ENCODE measurements at places on chromosomes 7 and 10. TPM values are rescaled to one million over a fixed set of nuclear protein-coding genes. Genes with fewer than 3 reads are reported as not detected.
A peak's percentile ranks its signal among the peaks of the same experiment; 100 is the strongest.

DNA sequence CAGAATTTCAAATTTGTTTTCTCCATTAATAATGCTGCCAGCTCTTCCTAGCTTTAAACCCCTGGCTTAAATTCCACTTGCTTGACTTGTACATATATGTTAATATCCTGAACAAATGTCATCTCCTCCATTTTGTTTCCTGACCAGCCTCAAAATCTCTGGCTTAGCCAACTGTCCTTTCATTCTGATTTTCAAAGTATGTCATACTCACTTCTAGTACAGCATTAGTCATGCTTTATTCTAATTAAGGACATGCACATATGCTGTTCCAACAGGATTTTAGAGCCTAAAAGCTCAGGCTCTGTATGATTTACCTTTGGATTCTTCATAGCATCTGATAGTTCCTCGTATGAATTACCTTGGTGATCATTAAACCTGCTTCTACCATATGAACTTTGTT, 158.3 kb downstream of the ZNF438 start:
- H3K27ac ChIP-seq = no peak overlapping the region
- no peaks in the 10 kb centered on the region for H3K4me1 ChIP-seq
- no peak overlapping the region for H3K4me3 ChIP-seq
- no peaks in the 10 kb centered on the region for H3K36me3 ChIP-seq

DNA sequence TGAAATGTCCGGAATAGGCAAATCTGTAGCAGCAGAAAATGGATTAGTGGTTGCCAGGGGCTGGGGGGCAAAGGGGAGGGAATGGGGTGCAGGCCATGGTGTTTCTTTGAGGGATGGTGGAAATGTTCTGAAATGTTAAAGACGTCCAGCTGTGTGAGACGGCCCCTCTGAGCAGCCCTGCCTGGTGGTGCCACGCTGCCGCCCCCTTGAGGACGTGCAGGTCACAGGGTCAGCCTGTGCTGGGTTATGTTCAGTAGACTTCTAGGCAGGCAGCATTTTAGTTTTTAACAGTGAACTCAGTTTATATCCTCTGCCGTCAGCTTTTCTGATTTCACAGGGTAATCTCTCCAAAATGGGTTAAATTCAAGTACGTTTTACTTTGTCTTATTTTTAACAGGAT, 9.4 kb downstream of the NUB1 start:
- H3K36me3 ChIP-seq = peaks cover 13% of the 10 kb centered on the region
- H3K27ac ChIP-seq = no peak overlapping the region
- H3K27me3 ChIP-seq = no peaks in the 10 kb centered on the region
- DNase-seq = no peak
- no peak overlapping the region for H3K4me3 ChIP-seq

- H3K36me3 ChIP-seq = no peaks in the 10 kb centered on the region
- H3K27ac ChIP-seq = no peak overlapping the region
- H3K4me3 ChIP-seq = no peak overlapping the region
- DNase-seq = no peak
- no peaks in the 10 kb centered on the region for H3K4me1 ChIP-seq
These were observed 384.4 kb upstream of the SHH start for GRCh38 chr7:156196649-156197048.

DNA sequence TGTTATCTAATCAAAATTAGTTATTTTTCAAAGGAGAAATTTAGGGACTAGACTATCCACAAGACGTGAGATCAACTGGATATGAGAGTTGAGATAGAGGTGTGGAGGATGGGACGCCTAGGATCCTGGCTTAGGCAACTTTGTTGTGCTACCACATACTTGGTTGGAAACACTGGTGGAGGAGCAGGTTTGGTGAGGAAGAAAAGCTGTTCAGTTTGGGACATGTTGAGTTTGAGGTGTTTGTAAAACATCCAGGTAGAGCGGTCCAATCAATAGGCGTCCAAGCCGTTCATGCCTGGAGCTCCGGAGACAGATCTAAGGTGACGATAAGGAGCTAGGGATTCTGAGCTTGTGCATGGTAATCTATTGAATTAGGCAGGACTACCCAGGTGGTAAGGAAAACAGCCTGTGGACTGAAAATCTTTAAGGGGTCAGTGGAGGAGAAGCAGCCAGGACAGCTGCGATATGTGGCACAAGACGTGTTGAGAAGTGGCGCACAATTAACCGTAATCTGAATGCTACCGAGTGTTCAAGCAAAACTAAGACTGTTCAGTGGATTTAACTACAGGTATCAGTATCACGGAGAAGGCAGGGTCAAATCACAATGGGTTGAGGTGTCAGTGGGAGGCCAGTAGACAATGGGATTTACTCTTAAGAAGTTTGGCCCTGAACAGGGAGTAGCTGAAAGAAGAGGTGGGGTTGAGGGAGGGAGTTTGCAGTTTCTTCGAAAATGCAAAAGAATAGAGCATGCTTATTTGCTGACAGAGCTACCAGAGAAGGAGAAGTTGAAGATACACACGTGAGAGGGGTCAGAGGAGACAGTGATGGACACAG, 16.1 kb upstream of the TRPV6 start:
- no peaks in the 10 kb centered on the region for H3K36me3 ChIP-seq
- no peak overlapping the region for H3K27ac ChIP-seq
- peaks cover 1% of the 10 kb centered on the region for H3K27me3 ChIP-seq
- no peak for DNase-seq
- no peak overlapping the region for H3K4me3 ChIP-seq

DNA sequence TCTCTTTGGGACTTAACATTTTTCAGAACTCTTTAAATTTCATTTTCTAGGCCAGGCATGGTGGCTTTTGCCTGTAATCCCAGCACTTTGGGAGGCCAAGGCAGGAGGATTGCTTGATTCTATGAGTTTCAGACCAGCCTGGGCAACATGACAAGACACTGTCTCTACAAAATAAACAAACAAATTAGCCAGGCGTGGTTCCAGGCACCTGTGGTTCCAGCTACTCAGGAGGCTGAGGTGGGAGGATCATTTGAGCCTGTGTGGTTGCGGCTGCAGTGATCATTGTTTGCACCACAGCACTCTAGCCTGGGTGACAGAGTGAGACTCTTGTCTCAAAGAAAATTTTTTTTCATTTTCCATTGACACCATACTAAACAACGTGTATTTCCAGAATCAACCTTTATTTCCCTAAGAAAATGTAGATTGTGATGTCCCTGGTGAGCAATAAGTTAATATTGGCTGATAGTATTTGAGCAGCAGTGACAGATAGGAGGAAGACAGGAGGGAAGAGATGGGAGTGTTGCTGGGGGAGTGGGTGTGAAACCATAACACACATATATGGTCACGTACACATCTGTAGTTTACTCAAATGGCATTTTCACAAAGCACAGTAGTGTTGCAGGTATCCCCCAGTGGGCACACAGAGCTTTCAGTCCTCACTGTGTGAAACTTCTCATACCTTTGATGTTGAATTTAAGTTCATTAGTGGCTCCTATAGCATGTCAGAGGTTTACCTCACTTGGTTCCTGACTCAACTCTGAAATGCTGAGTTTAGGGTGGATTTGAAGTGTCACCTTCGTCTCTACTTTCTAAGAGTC, 205.6 kb downstream of the AUTS2 start:
- DNase-seq = no peak
- no peak overlapping the region for H3K4me3 ChIP-seq
- no peaks in the 10 kb centered on the region for H3K36me3 ChIP-seq
- peaks cover 12% of the 10 kb centered on the region for H3K4me1 ChIP-seq
- no peak overlapping the region for H3K27ac ChIP-seq

DNA sequence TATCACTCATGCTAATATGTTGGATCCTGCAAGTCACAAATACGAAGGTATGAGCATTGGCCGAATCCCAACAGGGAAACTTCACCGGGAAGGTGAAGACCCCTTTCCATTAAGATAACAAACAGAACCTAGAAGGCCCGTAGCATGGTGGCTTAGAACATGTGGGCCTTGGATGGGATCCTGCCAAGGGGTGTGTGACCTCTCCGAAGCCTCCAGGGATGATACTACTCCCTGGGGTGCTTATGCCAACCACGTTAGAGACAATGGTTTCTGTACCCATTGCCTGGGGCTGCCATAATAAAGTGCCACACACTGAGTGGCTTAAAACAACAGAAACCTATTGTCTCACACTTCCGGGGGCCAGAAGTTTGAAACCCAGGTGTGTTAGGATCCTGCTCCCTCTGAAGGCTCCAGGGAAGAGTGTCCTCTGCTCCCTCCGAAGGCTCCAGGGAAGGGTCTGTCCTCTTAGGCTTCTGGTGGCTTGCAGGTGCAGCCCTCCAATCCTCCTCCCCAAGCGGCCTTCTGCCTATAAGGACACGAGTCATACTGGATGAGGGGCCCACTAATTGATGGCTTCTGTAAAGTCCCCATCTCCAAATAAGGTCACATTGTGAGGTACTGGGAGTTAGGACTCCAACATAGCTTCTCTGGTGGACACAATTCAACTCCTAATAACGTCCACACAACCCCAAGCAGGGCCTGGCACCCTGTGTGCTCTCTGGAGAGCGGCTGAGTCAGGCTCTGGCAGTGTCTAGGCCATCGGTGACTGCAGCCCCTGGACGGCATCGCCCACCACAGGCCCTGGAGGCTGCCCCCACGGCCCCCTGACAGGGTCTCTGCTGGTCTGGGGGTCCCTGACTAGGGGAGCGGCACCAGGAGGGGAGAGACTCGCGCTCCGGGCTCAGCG, 992 bp upstream of the MGMT start:
- no peak for DNase-seq
- H3K27me3 ChIP-seq = no peaks in the 10 kb centered on the region
- H3K36me3 ChIP-seq = peaks cover 3% of the 10 kb centered on the region
- H3K27ac ChIP-seq = peak overlapping the region; percentile 72
- H3K4me1 ChIP-seq = peaks cover 3% of the 10 kb centered on the region

GRCh38 chr10:46096909-46097575, 51.0 kb upstream of the MSMB start:
- no peak overlapping the region for H3K4me3 ChIP-seq
- DNase-seq = no peak
- H3K27ac ChIP-seq = no peak overlapping the region

DNA sequence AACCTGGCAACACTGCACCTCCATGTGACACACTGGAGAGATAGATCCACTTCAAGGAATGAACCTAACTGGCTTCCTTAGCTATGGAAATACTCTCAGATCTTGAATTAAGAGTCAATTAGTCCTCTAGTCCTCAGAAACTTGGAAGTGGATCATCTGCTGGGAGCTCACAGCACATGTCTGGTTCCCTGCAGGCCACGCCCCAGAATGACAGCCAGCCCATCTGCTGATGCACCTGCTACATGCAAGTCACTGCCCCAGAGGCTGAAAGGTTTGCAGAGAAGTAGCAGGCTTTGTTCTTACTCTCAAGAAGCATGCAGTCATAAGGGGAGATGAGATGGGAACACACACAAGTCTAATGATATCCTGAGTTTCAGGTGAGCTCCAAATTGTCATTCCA, 275.9 kb downstream of the SKAP2 start:
- H3K27me3 ChIP-seq = no peaks in the 10 kb centered on the region
- no peaks in the 10 kb centered on the region for H3K4me1 ChIP-seq
- no peaks in the 10 kb centered on the region for H3K36me3 ChIP-seq
- DNase-seq = no peak
- no peak overlapping the region for H3K27ac ChIP-seq
- no peak overlapping the region for H3K4me3 ChIP-seq

DNA sequence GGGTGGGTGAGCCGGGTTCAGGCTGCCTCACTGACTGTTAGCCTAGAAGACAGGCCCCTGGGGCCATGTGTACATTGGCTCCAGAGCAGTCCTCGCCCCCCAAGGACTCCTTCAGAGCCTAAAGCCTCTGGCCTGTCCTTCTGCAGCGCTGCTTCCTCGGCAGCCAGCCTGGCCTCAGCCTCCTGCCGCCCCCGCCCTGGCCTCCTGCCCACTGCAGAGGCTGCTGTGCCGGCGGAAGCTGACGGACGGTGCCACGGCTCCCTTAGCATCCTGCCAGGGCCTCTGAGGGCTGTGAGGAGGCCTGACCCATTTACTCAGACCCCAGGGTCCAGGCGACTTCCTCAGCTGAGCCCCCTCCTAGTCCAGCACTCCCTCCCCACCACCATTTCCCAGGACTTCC, 4.9 kb downstream of the SRRM3 start:
- no peak for DNase-seq
- H3K4me1 ChIP-seq = no peaks in the 10 kb centered on the region
- no peak overlapping the region for H3K27ac ChIP-seq

DNA sequence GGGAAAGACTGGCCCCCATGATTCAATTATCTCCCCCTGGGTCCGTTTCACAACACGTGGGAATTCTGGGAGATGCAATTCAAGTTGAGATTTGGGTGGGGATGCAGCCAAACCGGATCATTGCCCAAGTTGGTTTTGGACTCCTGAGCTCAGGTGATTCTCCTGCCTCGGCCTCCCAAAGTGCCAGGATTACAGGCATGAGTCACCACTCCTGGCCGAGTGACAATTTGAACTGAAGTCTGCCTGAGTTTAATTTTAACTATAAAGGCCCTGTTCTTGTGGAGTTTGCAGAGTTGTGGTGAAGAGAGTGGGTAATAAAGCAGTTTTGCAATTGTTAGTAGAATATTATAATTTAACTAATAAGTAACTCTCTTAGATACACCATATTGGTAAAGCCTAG, 78.3 kb downstream of the GALNT17 start:
- no peak for DNase-seq
- no peaks in the 10 kb centered on the region for H3K27me3 ChIP-seq
- no peaks in the 10 kb centered on the region for H3K4me1 ChIP-seq
- no peaks in the 10 kb centered on the region for H3K36me3 ChIP-seq
- H3K27ac ChIP-seq = no peak overlapping the region

DNA sequence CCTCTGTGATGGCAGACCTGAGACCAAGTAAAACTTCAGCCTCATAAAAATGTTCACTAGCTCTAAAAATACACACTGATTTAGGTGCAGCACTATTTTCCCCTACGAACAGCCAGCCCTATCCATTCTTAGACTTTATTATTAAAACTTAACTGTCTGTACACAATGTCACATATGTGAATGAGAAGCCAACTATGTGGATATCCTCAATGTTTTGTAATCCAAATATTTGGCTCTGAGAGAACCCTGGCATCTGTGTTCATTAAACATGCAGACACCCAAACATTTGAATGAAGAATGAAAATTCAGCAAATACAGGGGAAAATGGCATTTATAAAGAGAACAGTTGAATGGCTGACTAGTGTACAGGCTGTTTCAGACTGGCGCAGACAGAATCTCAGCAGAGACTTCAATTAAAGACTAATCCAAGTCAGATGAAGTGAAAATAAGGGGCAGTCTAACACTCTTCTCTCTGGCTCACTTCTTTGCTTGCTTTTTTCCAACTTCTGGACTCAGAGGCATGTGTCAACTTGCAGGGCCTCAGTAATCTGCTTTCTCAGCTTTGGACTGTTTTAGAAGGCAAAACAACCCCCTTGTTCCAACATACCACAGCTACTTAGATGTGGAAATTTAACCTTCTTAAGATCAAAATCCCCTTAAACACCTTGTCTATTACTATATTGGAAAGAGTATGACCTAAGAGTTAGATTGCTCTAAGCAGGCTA, 47.4 kb upstream of the FAM180A start:
- no peaks in the 10 kb centered on the region for H3K4me1 ChIP-seq
- no peak overlapping the region for H3K27ac ChIP-seq
- H3K4me3 ChIP-seq = no peak overlapping the region
- H3K27me3 ChIP-seq = no peaks in the 10 kb centered on the region

GRCh38 chr7:112986256-112987031, 100.2 kb downstream of the GPR85 start:
- H3K27me3 ChIP-seq = no peaks in the 10 kb centered on the region
- no peak for DNase-seq
- no peak overlapping the region for H3K4me3 ChIP-seq

GRCh38 chr7:149214020-149214720, 18.8 kb downstream of the ZNF282 start:
- H3K27ac ChIP-seq = no peak overlapping the region
- no peak for DNase-seq
- H3K36me3 ChIP-seq = peaks cover 100% of the 10 kb centered on the region
- no peaks in the 10 kb centered on the region for H3K4me1 ChIP-seq
- H3K4me3 ChIP-seq = no peak overlapping the region

The ETV1 gene
- 1.5 TPM for total RNA-seq

The PANK1 gene
- 3.5 TPM for total RNA-seq

The PON1 gene
- not detected for total RNA-seq

The TRPV5 gene
- total RNA-seq = not detected

The IFIT1 gene
- 1.6 TPM for total RNA-seq

The CRYGN gene
- total RNA-seq = not detected

The TMEM176A gene
- total RNA-seq = 2.9 TPM

Measured in psoas muscle (tissue), 8 donors.